ENCODE measurements at places on chromosomes 13 and 19.

- no peak for DNase-seq
Measured at GRCh38 chr13:113041896-113042295, 63.7 kb upstream of the F7 start.

DNA sequence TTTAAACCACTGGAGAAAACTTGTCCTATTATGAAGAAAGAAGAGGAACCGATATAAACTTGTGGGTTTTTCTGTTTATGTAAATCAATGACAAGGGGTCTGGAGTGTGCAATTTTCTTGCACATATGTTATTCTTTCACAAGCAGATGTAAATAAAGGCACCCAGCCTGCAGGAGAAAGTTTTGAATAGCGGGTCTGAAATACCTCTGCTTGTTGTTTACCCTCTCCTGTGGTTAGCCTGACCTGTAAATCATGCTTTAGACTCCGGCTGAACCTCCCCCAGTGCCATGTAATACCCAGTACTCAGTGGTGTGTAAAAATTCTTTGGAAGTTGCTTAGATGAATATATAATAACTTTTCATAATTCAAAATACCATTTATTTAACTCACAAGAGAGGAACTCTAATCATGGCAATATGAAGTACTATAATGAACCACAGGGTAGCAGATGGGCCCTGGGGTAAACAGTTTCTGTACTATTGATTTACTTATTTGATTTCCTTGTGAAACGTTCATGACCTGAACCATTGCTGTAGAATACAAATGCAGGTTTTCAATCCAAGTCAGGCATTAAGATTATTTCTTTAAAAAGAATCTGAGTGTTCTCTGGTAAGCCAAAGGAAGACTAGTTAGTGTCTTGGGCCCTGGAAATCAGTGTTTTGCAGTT, 245.1 kb downstream of the LMO7 start:
- no peak for DNase-seq

DNA sequence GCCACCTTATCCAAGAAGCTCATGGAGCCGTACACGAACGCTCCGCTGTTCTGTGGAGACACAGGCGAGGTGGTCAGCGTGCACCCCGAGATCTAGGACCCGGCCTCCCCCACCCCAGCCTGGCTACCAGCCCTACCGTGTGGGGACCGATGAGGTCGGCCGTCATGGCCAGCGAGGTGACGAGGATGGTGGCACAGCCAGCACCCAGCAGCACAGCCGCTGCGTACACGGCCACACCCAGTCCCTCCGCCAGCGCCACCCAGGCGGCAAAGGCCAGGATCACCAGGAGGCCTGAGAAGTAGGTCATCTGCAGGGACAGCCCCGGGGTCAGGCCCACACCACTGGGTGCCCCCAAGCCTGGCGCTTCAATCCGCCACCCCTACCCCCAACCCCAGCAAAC, 7.1 kb downstream of the TEKTIP1 start:
- DNase-seq: no peak

DNA sequence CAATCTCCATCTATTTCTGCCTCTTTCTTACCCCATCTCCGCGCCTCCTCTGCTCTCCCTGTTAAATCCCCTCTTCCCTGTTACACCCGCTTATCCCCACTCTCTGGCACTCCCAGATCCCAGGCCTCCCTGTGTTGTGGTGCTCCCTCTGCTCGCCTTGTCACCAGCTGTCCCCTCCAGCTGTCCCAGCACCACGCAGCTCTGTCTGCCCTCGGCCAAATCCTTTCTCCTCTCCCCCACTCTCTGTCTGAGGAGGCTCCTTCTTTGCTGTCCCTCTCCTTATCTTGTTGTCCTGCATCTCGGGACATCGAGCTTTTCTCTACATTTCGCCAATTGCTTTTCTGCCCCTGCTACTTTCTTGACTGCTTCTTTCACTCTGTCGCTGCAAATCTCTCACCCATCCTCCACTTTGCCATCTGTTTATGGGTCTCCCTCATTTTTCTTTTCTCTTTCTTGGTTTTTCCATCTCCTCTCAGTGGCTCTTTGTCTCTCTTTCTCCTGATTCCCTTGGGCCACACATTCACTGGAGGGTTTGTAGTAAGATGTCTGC, 941 bp downstream of the ZNF160 start:
- DNase-seq: no peak

GRCh38 chr13:50419331-50419865, 404.2 kb downstream of the KCNRG start:
- no peak for DNase-seq

- DNase-seq: no peak
Measured at GRCh38 chr13:46154136-46154801, 27.7 kb downstream of the LCP1 start.

DNA sequence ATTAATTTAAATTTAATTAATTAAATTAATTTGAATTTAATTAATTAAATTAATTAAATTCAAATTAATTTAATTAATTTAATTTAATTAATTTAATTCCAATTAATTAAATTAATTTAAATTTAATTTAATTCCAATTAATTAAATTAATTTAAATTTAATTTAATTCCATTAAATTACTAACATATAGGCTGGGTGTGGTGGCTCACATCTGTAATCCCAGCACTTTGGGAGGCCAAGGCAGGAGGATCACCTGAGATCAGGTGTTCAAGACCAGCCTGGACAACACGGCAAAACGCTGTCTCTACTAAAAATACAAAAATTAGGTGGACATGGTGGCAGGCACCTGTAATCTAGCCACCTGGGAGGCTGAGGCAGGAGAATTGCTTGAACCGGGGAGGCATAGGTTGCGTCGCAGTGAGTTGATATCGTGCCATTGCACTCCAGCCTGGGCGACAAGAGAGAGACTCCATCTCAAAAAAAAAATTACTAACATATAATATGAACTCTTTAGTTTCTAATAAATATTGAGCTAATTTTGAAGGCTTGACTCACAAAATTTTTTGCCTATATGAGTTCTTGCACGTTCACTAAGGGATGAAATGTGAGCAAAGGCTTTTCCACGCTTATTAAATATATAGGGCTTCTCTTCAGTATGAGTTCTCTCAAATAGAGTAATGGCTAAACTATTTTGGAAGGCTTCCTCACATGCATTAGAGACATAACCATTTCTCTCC, 9.0 kb upstream of the USP29 start:
- no peak for DNase-seq

GRCh38 chr19:34067861-34068271, 104.4 kb upstream of the LSM14A start:
- no peak for DNase-seq

GRCh38 chr19:8935460-8935859, 74.7 kb downstream of the MUC16 start:
- DNase-seq: no peak

DNA sequence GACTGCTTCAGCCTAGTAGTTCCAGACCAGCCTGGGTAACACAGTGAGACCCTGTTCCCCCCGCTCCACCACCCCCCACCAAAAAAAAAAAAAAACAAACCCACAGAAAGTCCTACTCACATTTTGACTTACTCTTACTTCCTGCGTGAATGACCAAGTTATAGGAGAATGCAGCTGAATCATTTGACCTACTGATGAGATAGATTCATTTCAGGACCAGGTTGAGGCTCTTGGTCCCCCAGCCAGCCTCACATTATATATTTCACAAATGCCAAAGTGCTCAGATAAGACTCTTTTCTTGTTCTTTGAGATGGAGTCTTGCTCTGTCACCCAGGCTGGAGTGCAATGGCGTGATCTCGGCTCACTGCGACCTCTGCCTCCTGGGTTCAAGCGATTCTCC, 70.2 kb downstream of the KLF5 start:
- DNase-seq: no peak

- DNase-seq: no peak
Measured at GRCh38 chr13:81487151-81487550, 1146.2 kb upstream of the SPRY2 start.

GRCh38 chr19:35710784-35711723, 6.7 kb downstream of the ZBTB32 start:
- DNase-seq: peak; percentile 71

- no peak for DNase-seq
Measured at GRCh38 chr13:65508745-65509144, 1721.4 kb downstream of the PCDH9 start.

GRCh38 chr13:79290595-79291244, 115.3 kb downstream of the RBM26 start:
- no peak for DNase-seq

Measured in activated naive CD4-positive, alpha-beta T cell treated with anti-CD3 and anti-CD28 coated beads, Interleukin-2, amount 50 U/mL, for 72 hours (primary cell).